Activated B cell treated with CpG ODN at 0.5 μM for 24 hours (primary cell): ENCODE measurements at places on chromosomes 5 and 9. TPM values are rescaled to one million over a fixed set of nuclear protein-coding genes. Genes with fewer than 3 reads are reported as not detected.
A peak's percentile ranks its signal among the peaks of the same experiment; 100 is the strongest.

Gene LCN1
- total RNA-seq = not detected in 2 replicates

Gene CARTPT
- not detected in 2 replicates for total RNA-seq

DNA sequence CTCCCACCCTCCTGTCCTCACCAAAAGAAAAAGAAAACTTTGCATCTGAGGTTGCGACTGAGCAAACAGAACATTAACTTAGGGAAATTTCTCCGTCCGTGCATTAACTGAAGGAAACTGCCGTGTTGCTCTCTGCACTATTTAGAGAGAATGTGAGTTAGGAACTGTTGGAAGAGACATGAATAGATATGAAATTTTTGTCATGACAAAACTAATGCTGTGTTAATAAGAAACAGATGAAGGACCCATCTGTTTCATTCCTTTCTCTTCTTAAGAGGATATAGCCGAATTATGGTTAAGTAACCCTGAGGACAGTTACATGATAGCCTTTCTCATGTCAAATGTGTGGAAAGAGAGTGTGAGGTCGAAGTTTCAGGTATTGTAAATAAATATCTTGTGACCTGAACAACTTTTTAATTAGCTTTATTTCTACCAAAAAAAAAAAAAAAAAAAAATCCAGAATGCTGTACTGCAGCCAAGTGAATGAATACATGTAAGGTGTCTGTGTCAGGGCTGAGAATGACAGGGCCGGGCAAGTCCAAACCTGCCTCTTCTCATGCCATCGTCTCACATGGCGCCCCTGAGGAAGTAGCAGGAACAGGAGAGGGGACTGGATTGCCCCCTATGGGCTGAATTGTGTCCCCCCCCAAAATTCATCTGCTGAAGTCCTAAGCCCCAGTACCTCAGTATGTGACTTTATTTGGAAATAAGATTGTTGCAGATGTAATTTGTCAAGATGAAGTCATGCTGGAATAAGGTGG, 35.6 kb upstream of the ANKRD33B start:
- peaks cover 9% of the 10 kb centered on the region for H3K4me1 ChIP-seq
- H3K36me3 ChIP-seq = no peaks in the 10 kb centered on the region
- peaks cover 6% of the 10 kb centered on the region for H3K27me3 ChIP-seq
- no peak overlapping the region for H3K4me3 ChIP-seq

- H3K4me1 ChIP-seq = no peaks in the 10 kb centered on the region
- no peaks in the 10 kb centered on the region for H3K36me3 ChIP-seq
- no peak overlapping the region for H3K4me3 ChIP-seq
- DNase-seq = no peak
- H3K27me3 ChIP-seq = peaks cover 1% of the 10 kb centered on the region
- H3K27ac ChIP-seq = no peak overlapping the region
These were observed 67.2 kb upstream of the CCDC152 start for GRCh38 chr5:42689391-42689790.

DNA sequence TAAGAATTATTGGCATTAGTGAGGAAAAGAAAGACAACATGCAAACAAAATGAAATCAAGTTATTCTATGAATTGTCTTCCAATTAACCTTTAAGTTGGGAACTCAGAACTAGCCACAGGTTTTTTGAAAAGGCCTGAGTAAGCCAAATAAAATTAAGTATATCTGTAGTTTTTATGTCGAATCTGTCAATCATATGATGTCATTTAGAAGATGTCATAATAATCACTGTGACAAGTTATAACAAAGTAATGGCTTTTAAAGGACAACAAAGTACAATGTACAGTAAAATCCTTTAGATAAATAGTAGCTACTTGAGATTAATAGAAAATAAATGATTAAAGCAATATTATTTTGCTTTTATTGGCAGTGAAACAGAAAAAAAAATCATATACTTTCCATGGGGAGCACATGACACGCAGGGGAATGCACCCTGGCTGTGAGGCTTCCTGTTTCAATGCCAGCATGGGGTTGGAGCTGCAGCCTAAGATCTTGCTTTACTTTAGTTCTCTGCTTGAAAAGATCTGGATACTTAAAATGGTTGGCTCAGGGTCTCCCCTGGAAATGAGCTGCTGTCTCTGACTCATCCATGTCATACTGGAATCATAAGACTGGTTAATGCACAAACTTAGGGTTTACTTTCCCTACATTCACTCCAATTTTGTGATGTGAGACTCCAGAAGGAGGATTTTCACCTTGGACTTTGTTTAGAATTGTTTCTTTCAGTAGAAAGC, 284.3 kb downstream of the TAF11L14 start:
- no peak overlapping the region for H3K4me3 ChIP-seq
- no peaks in the 10 kb centered on the region for H3K4me1 ChIP-seq
- H3K27me3 ChIP-seq = no peaks in the 10 kb centered on the region
- no peaks in the 10 kb centered on the region for H3K36me3 ChIP-seq
- no peak overlapping the region for H3K27ac ChIP-seq

Gene NUDT12
- 2.6 and 3.5 TPM in 2 replicates for total RNA-seq

GRCh38 chr5:112356178-112356956, 62.7 kb downstream of the EPB41L4A start:
- H3K4me1 ChIP-seq = no peaks in the 10 kb centered on the region
- peaks cover 1% of the 10 kb centered on the region for H3K27me3 ChIP-seq
- no peak for DNase-seq
- no peak overlapping the region for H3K27ac ChIP-seq
- H3K36me3 ChIP-seq = no peaks in the 10 kb centered on the region
- H3K4me3 ChIP-seq = no peak overlapping the region

- peaks cover 8% of the 10 kb centered on the region for H3K4me1 ChIP-seq
- no peaks in the 10 kb centered on the region for H3K36me3 ChIP-seq
- no peak for DNase-seq
- no peak overlapping the region for H3K27ac ChIP-seq
These were observed 27.6 kb downstream of the IL7R start for GRCh38 chr5:35884191-35884769.

DNA sequence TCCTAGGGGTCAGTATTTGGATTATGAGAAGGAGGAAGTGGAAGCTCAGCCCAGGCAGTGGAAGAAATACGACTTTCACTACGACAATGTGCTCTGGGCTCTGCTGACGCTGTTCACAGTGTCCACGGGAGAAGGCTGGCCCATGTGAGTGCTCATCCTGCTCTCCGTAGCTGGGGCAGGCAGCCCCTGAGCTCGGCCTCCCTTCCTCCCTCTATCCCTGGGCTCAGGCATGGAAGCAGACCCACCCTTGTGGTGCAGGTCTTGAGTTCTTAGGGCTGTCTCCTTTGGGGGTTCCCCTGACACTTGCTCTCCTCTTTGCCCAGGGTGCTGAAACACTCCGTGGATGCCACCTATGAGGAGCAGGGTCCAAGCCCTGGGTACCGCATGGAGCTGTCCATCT, 180.1 kb downstream of the CACNA1B start:
- peaks cover 2% of the 10 kb centered on the region for H3K27me3 ChIP-seq
- H3K4me3 ChIP-seq = no peak overlapping the region
- H3K36me3 ChIP-seq = no peaks in the 10 kb centered on the region

Gene C5orf58
- total RNA-seq = not detected in 2 replicates

- H3K4me3 ChIP-seq = peak overlapping the region; percentile 73
- no peak for DNase-seq
- peaks cover 95% of the 10 kb centered on the region for H3K4me1 ChIP-seq
- peaks cover 61% of the 10 kb centered on the region for H3K36me3 ChIP-seq
These were observed 14.3 kb downstream of the SYK start for GRCh38 chr9:90815944-90816357.

Gene TLX3
- not detected in 2 replicates for total RNA-seq

Gene ADAM19
- 115 and 136 TPM in 2 replicates for total RNA-seq

DNA sequence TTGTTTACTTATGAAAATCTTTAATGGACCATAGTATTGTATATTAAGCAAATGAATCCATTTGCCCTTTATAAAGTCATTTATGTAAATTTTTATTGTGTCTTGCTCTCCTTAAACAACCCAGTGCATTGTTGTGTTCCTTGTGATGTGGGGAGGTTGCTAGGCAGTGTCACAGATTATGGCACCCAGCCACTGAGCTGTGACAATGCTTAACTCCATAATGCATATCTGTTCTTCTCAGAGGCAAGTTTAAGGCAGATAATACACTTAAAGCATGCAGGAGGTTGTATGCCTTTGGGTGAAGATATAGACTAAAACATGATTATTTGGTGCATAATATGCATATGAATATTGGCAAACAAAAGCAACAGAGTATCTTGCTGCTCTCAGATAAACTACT, 269.6 kb upstream of the RIOK2 start:
- H3K36me3 ChIP-seq = no peaks in the 10 kb centered on the region
- H3K27ac ChIP-seq = no peak overlapping the region
- H3K4me3 ChIP-seq = no peak overlapping the region

DNA sequence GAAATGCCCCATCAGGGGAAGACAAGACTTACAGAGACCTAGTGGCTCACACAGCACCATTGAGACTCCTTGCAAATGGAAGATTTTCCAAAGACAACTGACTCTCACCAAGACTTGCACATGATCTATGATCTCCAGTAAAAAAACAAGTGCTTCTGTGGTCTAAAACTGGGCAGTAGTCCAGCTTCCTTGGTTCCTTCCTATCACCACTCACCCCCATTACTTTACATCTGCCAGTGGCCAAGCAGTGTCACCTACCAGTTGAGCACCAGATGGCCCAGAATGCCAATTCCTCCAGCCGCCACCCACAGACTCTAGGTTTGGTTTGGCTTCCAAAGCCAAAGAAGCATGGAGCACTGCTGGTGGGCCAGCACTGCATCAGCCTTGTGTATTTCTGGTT, 47.7 kb downstream of the SH3TC2 start:
- H3K36me3 ChIP-seq = no peaks in the 10 kb centered on the region
- H3K27ac ChIP-seq = no peak overlapping the region
- H3K4me3 ChIP-seq = no peak overlapping the region
- no peaks in the 10 kb centered on the region for H3K4me1 ChIP-seq
- DNase-seq = no peak
- H3K27me3 ChIP-seq = peaks cover 9% of the 10 kb centered on the region

GRCh38 chr5:122985954-122986721, 50.4 kb downstream of the PPIC start:
- no peak overlapping the region for H3K27ac ChIP-seq
- H3K27me3 ChIP-seq = no peaks in the 10 kb centered on the region
- no peak for DNase-seq

- H3K4me1 ChIP-seq = peaks cover 51% of the 10 kb centered on the region
- no peaks in the 10 kb centered on the region for H3K27me3 ChIP-seq
- H3K36me3 ChIP-seq = no peaks in the 10 kb centered on the region
- no peak overlapping the region for H3K4me3 ChIP-seq
- no peak for DNase-seq
These were observed 75.0 kb downstream of the PBX3 start for GRCh38 chr9:125822160-125822559.

GRCh38 chr9:5582835-5583195, 46.1 kb upstream of the RIC1 start:
- H3K36me3 ChIP-seq = peaks cover 9% of the 10 kb centered on the region
- no peaks in the 10 kb centered on the region for H3K27me3 ChIP-seq
- DNase-seq = peak; percentile 45
- peak overlapping the region; percentile 99 for H3K27ac ChIP-seq
- peak overlapping the region; percentile 71 for H3K4me3 ChIP-seq

- peaks cover 79% of the 10 kb centered on the region for H3K4me1 ChIP-seq
- DNase-seq = peak; percentile 34
- no peaks in the 10 kb centered on the region for H3K27me3 ChIP-seq
These were observed 1.3 kb upstream of the REEP5 start for GRCh38 chr5:112923148-112923917.

DNA sequence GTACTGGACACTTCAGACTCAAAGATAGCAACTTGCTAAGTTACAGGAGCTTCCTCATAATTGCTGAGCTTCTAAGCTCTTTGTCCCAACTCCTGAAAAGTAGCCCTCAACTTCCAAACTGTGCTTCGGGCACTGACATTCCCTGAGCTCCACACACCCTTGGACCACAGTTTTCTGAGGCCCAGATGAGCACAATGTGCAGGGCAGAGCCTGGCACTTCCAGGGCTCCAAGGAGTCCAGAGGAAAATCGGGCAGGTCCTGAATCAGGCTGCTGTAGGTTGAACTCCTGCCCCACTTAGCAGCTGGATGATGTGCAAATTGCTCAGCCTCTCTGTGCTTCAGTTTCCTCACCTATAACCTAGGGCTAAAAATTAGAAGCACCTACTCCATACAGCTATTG, 54.6 kb upstream of the KCNIP1 start:
- no peaks in the 10 kb centered on the region for H3K4me1 ChIP-seq
- DNase-seq = no peak
- no peak overlapping the region for H3K4me3 ChIP-seq

DNA sequence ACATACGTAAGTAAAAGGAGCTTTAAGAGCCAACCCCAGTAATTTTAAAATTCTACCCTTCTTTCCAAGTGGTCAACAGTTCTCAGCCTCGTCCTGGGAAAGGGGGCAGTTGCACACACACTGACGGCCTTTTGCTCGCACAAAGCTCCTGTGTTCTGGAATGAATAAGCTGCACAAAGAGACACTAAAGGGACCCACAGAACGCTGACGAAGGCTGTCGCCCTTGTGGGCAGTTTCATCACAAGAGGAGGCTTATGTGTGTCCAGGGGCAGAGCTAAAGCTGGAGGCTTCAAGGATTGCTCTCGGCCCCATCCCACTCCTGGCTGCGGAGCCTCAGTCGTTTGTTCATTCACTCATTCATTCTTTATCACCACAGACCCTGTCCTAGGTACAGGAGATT, 67.0 kb upstream of the NEK6 start:
- H3K27me3 ChIP-seq = no peaks in the 10 kb centered on the region
- H3K4me3 ChIP-seq = no peak overlapping the region
- H3K36me3 ChIP-seq = no peaks in the 10 kb centered on the region

Gene PAPPA
- not detected in 2 replicates for total RNA-seq

DNA sequence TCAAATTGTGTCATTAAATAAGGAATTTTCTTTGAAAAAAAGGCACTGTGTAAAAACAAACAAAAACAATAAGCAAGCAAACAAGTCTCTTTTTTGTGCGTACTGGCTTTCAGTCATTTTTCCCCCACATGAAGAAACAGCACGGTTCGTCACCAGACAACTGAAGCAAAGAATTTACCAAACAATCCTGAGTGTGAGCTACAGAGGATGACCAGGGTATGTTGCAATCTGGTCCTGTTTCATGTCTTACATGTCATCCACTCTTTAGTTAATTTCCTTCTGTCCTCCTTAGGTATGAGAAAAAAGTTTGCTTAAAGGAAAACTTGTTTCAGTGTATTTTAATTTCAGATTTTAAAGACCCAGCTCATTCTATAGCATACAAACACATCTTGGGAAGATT, 1080.7 kb upstream of the NUDT12 start:
- no peak overlapping the region for H3K4me3 ChIP-seq
- no peaks in the 10 kb centered on the region for H3K36me3 ChIP-seq
- DNase-seq = no peak
- no peaks in the 10 kb centered on the region for H3K4me1 ChIP-seq
- H3K27me3 ChIP-seq = no peaks in the 10 kb centered on the region
